RWPE2 (cell line): ENCODE measurements at places on chromosomes 3 and 15.

DNA sequence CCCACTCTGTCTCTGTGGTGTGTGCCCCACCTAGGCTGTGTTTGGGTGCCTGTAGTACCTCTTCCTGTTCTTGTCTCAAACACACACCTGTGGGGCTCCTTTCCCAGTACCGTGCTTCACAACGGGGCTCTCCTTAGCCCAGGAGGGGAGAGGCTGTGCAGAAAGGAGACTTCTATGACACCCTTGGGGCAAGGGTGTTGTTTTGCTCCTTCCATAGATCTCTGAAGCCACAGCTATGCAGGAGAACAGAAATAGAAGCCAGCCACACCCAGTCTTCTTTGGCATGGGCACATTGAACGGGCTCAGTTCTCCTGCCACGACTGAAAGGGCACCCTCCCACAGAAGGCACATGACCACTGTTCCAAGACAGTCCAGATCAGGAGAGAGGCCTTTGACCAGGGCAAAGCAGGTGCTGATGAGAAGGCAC, 74.3 kb downstream of the LIPC start:
- no peak for DNase-seq

GRCh38 chr15:31801152-31801551, 229.2 kb upstream of the CHRNA7 start:
- no peak for DNase-seq

GRCh38 chr3:3771567-3771966, 27.7 kb upstream of the LRRN1 start:
- no peak for DNase-seq

GRCh38 chr3:107795514-107796094, 272.8 kb downstream of the BBX start:
- DNase-seq = no peak

- no peak for DNase-seq
Measured at GRCh38 chr15:92523176-92523575, 129.5 kb downstream of the ST8SIA2 start.

DNA sequence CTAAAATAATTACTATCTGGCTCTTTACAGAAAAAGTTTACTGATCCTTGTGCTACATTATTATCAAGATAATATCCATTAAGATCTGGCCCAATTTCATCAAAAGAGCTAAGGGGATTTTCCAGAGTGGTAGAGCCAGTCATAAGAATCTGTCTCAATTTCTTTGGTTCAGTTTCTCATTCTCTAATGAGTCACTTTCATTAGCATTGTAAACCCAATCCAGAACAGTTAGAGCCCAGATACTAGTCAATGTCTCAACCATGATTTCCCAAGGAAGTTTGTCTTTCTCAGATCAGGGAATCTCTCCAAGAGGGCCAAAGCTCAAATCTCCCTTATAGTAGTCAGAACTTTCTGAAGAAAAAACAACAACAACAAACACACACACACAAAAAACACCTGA, 131.1 kb upstream of the PPP2R3A start:
- DNase-seq = no peak

DNA sequence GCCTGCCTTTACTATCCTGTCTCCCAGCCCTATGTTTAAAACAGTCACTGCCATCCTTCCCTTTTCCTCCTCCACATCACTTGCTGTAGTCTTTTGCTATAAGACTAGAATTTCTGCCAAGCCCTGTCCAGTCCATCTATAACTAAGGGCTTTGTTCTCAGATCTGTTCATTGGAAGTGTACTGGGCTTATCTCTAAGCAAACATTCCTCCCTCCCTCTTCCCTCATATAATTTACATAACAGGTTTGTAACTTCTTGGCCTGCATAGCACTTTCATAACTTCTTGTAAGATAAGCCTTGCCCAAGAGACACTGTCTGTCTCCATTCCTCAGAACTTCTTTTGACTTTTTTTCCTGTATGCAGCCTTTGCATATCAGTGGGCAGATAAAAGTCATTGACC, 16.7 kb downstream of the TPRG1 start:
- no peak for DNase-seq

DNA sequence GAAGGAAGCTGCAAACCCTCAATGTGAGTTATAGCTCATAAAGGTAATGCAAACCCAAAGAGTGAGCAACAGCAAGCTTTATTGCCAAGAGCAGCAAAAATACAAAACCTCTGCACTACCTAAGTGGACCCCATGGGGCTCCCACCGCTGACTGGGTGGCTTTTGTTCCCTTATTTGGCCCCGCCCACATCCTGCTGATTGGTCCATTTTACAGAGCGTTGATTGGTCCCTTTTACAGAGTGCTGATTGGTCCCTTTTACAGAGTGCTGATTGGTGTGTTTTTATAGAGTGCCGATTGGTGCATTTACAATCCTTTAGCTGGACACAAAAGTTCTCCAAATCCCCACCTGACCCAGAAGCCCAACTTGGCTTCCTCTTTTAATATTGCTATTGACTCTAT, 154.5 kb upstream of the NSMCE3 start:
- DNase-seq = no peak

DNA sequence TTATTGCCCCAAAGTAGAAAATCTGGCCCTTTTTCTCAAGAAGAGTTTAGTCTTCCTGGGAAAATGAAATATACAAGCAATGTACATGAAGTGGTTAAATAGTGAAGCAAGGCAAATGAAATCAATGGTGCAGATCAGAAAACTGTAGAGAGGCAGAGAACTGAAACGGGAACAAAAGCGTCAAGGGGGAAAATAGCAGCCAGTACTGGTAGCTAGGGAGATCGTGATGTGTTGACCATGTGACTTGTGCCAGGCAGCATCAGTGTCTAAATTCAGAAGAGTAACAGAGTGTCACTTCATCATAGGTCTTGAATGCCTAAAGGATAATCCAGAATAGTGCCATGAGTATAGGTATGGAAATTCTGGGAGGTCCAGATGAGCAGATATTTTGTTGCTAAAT, 163.1 kb downstream of the CHL1 start:
- DNase-seq = no peak

- no peak for DNase-seq
Measured at GRCh38 chr15:50883903-50884302, 24.6 kb upstream of the AP4E1 start.

DNA sequence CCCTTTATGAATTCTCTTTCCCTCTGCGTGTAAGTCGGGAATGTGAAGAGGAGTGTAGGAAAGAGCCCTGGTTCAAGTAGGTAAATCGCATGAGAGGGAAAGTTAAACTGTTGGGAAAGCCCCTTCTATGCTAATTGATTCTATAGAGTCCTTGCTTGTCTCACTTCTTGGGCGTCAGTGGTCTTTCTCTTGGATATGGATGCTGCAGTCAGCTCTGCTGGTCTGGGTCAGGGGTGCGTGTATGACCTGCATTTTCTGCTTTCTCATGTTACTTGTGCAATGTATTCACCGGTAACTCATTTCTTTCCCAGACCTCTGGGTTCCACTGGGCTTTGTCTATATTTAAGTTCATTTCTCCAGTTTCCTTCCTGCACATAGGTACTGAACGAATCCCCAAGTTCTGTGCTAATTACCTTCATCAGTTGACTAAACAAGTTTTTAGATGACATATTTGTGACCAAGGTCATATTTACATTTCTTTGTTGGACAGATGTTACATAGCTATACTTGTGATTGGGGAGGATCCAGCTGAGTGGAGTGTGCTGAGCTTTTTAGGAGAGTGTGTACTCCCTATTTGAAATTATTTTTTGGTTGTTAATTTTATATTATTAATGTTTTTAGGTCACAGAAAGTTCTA, 1.4 kb downstream of the SETD5 start:
- DNase-seq = no peak

GRCh38 chr3:37700466-37701248, 161.0 kb upstream of the CTDSPL start:
- no peak for DNase-seq

GRCh38 chr3:170766823-170767575, 103.0 kb downstream of the RPL22L1 start:
- DNase-seq = no peak

- DNase-seq = no peak
Measured at GRCh38 chr15:75989045-75989444, 23.2 kb downstream of the NRG4 start.
